Esophagus muscularis mucosa (tissue), 4 donors: ENCODE measurements at places on chromosomes 1 and 21.

- DNase-seq: no peak
Observed at GRCh38 chr1:41514381-41514780, 29.9 kb upstream of the EDN2 start.

DNA sequence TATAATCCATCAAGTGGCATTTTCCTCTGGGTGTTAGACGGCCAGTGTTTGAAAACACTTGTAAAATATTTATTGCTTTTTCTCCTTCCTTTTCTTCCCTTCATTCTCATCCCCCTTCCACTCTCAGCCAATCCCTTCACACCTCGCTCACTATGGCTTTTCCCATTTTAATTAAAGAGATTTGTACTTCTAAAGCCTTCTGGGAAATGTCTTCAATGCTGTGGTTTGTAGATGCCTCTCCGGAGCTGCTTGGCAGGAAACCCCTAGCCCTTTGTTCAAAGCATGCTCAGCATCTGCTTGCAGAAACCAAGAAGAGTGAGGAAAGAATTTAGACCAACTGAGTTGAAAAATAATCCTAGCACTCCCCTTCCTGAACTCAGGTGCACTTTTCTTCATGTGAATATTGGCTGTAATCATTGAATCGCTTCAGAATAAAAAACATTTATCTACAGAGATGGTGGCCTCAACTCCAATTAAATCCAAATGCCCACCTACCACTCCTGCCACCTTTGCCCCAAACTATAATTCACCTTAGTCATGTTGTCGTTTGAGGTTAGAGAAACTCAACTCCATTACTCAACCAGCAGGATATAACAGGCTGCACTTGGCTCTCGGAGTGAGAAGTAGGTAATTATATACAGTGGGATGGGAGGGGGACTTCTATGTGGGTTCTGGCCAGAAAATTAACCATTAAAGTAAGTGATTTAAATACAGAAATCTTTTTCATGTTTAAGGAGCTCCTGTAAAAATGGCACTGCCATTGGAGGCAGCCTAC, 659.4 kb upstream of the CAMK1G start:
- DNase-seq: no peak

DNA sequence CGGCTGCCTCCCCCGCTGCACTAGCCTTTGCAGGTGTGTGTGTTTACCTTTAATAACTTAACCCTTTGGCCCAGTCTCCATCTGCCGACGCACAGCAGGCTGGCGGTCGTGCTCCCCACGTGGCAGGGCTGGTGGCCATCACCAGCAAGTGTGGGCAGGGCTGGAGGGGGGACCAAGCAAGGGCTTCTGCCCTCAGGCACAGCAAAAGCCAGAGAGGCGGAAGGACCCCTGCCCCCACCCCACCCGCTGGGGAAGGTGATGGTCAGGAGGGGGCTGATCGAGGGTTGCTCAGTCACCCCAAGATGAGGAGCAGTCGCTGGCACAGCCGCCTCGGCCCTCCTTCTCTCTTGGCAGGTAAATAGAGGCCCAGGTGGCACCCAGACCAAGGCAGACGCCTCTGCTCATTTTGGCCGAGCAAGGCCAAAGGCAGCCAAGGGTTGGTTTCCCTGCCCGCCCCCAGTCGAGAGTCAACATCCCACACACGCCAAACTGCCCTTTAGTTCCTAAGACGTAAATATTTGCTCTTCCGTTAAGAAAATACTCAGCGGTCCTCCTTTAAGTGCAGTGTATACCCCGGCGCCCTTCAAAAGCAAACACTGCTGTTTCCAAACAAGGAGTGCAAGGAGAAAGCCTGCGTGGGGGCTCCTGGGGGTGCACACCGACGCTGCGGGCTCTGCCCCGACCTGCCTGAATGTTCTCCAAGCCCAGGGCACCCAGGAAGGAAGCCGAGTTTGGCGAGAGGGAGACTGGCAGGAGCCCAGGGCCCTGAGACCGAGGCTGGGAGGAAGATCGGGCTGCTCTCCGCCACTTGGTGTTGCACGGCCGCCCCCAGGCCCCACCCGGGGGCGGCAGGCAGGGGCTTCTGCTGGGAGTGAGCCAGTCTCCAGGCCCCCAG, 82.7 kb downstream of the SIK1 start:
- no peak for DNase-seq

GRCh38 chr1:162310337-162310736, 66.3 kb downstream of the SPATA46 start:
- no peak for DNase-seq

- DNase-seq: no peak
Observed at GRCh38 chr1:110706621-110707020, 31.9 kb upstream of the KCNA3 start.

DNA sequence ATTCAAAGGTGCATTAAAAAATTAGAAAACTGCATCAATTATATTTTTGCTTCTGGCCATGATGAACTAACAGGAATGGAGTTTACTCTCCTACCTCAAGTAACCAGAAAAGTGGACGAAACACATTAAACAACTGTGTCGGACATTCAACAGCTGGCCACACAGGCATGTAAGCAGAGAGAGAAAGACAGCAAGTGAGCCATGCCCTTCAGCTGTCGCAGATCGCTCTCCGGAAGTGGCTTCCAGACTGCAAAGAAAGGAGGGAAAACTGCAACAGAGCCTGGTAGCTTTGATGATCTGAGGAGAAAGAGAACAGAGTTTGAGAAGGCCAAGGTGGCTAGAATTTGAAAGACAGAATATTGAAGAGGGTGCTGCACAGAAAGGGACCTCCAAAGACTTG, 557.2 kb downstream of the MATN1 start:
- DNase-seq: peak; percentile 72

- DNase-seq: no peak
Observed at GRCh38 chr1:212520299-212520698, 87.6 kb downstream of the NENF start.

- DNase-seq: no peak
Observed at GRCh38 chr1:89322402-89322801, 41.5 kb upstream of the GBP6 start.
